Common myeloid progenitor, CD34-positive (primary cell): ENCODE measurements at places on chromosomes 4 and X.
A peak's percentile ranks its signal among the peaks of the same experiment; 100 is the strongest.

GRCh38 chrX:155544881-155545280, 67.9 kb downstream of the TMLHE start:
- no peak for DNase-seq

DNA sequence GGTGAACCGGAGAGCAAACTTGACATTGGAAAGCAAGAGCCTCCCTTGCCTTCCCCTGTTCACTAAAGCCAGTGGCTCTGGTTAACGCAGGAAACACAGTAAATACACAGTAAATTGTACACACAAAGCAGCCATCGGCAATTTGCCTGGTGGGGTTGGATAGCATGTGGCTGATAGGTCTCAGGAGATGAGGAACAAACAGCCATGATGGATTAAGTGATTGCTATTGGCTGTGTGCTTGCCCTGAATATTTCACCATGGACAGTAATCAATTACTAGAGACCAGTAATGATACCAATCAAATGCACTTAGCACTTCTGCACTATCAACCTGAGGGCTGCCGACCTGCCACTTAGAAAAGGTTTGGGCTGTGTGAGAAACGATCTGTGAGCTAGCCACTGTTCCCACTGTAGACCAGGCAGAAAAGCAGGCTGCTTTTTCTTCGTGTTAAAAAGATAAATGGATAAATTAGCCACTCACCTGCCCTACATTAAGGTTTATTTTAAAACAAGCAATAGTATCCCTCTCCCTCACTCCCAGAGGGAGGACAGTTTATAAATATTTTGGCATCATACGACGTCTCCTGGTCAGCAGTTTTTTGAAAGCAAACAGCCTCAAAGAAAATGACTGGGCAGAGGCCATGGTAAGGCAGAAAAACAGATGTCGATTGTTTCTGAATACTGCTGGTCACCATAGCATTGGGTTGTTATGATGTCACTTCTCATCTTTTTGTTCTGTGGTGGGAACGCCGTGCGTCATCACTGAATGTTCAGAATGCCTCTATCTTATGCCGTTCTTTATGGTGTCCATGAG, 167.1 kb downstream of the MAML3 start:
- DNase-seq = no peak

GRCh38 chr4:83890231-83890630, 354.3 kb downstream of the GPAT3 start:
- no peak for DNase-seq

GRCh38 chrX:105323928-105324327, 103.4 kb upstream of the TEX13A start:
- no peak for DNase-seq

GRCh38 chr4:121221201-121221600, 57.1 kb upstream of the TNIP3 start:
- no peak for DNase-seq

DNA sequence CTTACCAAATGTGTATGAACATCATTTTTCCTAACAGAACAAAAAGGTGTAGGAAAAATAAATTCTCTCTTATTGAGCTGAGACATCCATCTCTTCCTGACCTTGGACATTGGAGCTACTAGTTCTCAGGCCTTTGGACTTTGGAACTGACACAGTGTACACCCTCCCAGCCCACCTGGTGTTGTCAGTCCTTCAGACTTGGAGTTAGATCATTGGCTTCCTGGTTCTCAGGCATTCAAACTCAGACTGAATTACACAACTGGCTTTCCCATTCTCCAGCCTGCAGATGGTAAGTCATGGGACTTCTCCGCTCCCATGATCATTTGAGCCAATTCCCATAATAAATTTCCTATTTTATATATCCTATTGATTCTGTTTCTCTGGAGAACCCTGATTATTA, 84.8 kb upstream of the EDNRA start:
- DNase-seq = no peak

DNA sequence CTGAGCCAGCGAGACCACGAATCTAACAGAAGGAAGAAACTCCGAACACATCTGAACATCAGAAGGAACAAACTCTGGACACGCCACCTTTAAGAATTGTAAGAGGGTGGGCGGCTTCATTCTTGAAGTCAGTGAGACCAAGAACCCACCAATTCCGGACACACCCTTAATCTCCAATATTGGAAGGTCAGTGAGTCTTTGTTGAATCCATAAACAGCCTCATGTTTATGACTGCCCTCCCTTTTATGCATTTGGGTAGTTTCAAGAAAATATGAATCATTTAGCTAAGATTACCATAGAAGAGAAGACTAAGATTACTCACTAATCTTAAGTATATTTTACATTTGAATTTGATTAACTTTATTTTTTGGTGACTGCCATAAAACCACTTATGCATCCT, 48.5 kb downstream of the VCX2 start:
- no peak for DNase-seq

DNA sequence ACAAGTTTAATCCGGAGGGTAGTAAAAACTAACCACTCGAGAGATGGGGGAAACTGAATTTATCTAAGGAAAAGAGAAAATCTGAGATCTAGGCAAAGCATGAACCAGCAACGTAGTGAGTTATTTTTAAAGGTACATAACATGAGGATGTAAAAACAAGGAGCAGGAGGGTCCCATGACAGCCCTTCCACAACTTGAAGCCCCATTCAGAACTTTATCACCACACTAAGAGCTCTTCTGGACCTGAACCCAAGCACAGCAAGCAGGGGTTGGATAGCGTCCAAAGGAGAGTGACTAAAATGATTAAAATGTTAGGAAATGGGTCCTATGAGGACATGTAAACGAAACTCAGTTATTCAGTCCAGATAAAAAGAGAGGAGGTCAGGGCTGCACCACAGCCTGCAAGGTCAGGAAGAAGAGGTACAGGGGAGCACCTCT, 16.2 kb downstream of the SH3RF1 start:
- DNase-seq = no peak

DNA sequence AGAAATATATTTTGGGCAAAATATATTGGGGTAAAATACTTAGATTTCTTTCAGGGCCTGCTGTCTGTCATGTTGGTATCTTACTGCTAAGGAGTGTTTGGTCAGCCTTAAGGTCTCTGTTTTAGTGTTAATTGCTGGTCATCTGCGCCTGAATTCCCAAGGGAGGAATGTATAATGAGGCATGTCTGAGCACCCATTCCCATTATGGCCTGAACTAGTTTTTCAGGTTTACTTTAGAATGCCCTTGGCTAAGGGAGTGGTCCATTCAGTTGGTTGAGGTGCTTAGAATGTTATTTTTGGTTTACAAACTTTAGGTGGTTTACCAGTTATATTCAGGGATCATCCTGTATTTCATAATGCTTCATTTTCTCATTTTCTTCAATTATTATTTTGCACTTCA, 125.9 kb downstream of the CFAP299 start:
- no peak for DNase-seq

GRCh38 chr4:41287852-41288251, 31.1 kb downstream of the UCHL1 start:
- DNase-seq = no peak

- no peak for DNase-seq
These were observed 119.2 kb upstream of the STIM2 start for GRCh38 chr4:26741491-26741871.

DNA sequence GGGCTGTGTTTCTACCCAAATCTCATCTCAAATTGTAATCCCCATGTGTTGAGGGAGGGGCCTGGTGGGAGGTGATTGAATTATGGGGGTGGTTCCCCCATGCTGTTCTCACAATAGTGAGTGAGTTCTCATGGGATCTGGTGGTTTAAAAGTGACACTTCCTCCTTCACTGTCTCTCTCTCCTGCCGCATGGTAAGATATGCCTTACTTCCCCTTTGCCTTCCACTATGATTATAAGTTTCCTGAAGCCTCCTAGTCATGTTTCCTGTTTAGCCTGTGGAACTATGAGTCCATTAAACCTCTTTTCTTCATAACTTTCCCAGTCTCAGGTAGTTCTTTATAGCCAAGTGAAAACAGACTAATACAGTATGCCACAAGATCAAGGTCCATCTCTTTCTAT, 70.0 kb upstream of the MSX1 start:
- DNase-seq = no peak

DNA sequence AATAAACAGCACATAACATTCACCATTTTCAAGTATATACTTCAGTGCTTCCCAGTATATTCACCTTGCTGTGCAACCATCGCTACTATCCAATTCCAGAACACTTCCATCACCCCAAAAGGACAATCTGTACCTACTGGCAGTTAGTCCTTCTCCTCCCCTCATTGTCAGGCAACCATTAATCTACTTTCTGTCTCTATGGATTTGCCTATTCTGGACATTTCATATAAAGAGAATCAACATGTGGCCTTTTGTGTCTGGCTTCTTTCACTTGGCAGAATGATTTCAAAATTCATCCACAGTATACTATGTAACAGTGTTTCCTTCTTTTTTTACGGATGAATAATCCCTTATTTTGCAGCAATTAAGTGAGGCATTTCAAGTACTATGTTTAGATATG, 189.4 kb downstream of the FBXW7 start:
- no peak for DNase-seq

DNA sequence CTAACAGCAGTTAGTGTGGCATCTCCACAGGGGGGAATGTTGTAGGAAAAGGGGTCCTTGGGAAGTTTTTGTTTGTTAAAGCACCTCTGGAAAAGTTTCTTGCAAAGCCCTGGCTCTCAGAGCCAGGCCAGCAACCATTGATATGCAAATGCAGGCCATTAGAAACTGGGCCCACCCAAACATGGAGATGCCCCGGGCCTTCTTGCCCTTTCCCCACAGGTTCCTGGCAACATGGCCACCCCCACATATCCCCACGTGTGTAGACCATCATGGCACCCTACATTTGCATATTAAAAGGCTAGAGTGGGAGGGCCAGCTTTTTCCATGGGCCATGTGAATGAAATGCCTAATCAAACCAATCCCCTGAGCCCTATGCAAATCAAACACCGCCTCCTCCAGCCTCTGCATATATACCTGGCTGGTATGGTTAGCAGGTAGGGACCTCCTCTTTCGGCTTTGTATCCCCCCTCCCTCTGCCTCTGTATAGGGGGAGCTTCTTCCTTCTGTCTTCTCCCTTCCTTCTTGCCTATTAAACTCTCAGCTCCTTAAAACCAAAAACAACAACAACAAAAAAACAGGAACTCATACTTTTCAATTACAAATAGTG, 44.0 kb upstream of the ZCCHC13 start:
- no peak for DNase-seq

GRCh38 chrX:36609616-36610585, 398.3 kb upstream of the FAM47C start:
- DNase-seq = no peak

DNA sequence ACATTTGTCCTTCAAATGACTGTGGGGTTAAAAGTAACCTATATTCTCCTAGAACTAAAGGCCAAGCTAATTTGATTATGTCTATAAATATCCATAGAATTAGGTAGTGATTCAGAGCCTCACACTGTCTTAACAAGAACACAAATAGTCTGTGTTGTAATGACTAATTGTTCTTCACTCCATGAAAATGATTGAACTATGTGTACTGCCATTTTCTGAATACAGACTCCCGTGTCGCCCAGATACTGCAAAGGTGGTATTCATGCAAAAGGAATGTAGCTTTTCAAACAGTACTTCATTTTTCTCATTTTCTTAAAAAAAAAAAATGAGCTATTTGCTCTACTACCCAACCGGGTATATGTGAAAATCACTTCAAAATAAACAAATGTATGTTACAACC, 11.3 kb upstream of the PHKA2 start:
- DNase-seq = no peak

DNA sequence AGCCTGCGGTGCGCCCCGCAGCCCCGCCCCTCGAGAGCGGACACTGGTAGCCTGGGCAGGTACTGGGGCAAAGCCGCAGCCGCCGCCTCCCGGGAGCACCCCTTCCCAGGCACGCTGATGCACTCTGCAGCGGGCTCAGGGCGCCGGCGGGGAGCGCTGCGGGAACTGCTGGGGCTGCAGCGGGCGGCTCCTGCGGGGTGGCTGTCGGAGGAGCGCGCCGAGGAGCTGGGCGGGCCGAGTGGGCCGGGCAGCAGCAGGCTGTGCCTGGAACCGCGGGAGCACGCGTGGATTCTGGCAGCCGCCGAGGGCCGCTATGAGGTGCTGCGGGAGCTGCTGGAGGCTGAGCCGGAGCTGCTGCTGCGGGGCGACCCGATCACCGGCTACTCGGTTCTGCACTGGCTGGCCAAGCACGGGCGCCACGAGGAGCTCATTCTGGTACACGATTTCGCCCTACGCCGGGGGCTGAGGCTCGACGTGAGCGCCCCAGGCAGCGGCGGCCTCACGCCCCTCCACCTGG, 401 bp downstream of the SOWAHD start:
- DNase-seq = peak; percentile 54
